ENCODE measurements at places on chromosomes 6 and 20.
A peak's percentile ranks its signal among the peaks of the same experiment; 100 is the strongest.

DNA sequence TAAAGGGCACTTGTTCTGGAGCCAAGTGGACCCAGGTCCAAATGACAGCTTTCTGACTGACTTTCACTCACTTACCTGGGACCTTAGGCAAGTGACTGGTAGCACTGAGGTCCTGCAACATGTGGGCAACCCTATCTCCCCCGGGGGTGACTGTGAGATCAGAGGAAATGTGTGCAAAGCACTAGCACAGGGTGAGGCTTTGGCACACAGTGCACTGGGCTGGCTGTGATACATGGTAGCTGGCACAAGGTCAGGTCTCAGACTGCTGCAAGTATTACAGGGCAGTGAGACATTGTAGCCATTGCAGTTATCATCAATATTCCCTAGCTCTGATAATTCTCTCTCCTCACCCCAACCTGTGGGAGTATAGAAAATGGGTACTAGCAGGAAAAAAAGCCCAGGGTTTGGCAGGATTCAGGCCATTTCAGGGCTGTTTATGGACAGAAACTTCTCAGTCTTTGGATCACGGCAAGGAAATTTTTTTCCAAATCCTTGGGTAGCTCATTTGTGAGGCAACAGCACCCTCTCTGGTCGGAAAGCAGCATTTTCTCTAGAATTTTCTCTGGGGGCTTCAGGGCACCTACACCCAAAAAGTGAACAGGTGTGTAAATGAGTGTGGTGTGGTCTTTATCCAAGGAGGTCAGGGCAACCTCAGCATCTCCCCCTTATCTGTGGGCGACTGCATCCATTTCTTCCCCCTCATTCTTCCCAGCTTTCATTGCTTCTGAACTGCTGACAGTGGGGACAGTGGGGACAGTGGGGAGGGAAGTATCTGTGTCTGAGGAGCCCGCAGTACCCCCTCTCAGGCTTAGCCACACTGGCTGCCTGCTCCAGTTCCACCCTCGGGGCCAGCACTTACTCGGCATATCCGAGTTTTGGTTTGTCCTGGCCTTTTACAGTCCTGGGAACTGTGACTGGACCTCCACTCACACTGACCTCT lies 148.7 kb upstream of the PHACTR3 start:
- DNase-seq = peak; percentile 42

DNA sequence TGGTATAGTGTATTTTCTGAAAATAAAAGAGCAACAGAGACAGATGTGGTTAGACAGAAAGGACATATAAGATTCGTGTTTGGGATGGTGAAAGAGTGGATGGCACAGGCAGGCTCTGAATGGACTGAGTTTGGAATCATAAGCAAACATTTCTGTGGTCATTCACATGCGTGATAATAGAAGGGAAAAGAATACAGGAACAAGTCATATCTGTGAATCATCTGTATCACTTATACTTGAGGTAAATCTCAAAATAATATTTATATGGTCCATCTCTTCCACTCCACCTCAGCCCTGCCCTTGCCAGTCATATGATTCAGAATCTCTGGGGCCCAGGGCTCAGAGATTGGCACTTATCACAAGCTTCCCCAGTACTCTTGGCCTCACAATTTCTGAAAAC lies 535.1 kb downstream of the BCKDHB start:
- no peak for DNase-seq

DNA sequence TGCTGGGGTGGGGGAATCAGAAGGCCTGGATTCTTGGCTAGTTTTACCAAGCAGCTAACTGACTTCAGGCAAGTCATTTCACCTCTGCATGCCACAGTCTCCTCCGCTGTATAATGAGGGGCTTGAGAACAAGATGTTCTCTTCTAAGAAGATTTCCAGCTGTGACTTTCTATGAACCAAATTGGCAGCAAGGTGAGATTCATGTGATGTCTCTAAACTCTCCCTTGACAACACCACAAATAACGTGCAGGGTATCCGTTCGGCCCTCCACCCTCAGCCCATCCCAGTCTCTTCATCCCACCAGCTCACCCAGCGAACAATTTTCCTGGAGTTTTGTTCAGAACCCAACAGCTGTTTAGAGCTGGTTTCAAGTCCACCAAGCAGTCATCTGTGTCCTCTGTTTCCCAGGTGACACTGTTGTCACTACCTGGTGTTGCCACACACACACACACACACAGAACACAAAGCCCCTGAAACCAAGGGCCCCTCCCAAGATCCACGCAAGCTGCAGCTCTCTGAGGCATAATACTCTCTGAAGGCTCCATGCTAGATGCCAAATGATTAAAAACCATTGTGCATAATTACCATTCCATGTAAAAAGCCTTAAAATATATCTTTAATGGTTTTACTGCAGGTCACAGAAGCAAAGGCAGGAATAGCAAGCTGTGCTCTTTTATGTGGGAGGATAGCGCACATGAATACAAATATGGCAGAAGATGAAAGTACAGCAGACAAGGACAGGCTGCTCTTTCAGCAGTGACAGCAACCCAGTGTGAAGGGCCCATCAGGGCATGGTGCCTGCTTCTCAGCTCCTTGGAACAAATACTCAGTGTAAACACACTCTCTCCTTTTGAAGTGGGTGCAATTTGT lies 48.2 kb downstream of the ARHGAP18 start:
- DNase-seq = no peak

GRCh38 chr6:722077-722524 lies 29.2 kb upstream of the EXOC2 start:
- DNase-seq = peak; percentile 77

DNA sequence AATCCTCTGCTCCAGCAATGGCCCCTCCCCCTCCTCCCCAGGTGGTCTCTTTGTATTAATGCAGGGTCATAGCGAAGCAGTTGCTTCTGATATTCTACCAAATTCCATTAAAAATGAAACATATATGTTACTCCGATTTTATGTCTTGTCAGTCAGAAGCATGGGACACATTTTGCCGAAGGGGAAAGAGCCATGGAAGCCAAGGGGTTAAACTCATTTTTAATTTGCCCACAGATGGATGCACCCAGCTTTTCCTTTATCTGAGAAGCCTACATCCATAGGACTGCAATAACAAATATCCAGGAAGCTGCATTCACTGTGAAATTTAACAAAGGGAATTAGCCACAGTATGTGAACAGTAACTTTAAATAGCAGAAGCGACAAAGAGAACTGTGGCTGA lies 688.2 kb downstream of the QKI start:
- no peak for DNase-seq

- DNase-seq = peak; percentile 11
Measured at GRCh38 chr6:15969236-15969778, 159.6 kb upstream of the MYLIP start.

DNA sequence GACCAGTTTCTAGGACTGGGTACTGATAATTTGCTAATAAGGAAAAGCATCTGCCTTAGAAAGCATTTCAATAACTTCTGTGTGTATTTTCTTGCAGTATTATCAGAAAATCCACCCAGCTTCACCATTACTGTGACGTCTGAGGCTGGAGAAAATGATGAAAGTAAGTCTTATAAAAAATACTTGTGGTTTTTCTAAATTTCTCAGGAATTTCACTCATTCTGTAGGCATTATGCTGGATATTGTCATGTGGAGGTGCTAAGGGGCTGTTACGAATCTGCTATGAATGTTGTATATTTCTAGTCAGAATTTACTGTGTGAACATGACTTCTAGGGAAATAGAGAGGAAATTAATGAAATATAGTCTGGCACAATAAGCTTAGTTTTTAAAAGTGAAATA lies 8.9 kb downstream of the RWDD1 start:
- peak; percentile 77 for DNase-seq

DNA sequence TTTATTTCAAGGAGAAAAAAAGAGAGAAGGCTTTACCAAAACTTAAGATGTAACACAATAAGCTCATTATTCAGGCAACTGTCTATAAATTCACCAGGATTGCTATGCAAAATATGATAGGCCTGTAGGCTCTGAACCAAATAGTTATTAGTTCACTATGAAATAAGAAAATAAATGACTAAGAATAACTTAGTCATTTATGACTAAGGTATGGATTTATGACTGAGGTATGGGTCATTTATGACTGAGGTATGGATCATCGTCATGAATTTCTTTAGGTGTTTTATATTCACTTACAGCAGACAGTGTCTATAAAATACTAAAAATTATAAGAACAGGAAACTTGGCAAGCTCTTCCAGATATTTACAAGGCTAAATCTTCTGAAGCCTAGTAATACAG lies 52.1 kb upstream of the SNX9 start:
- peak; percentile 78 for DNase-seq

GRCh38 chr20:38798266-38798665 lies 7.2 kb upstream of the PPP1R16B start:
- no peak for DNase-seq

- no peak for DNase-seq
Measured at GRCh38 chr6:72061286-72061685, 174.9 kb downstream of the RIMS1 start.

- DNase-seq = peak; percentile 87
Measured at GRCh38 chr20:43583982-43584432, 6.7 kb upstream of the IFT52 start.

GRCh38 chr6:138227316-138227781 lies 9.1 kb upstream of the PBOV1 start:
- DNase-seq = no peak

DNA sequence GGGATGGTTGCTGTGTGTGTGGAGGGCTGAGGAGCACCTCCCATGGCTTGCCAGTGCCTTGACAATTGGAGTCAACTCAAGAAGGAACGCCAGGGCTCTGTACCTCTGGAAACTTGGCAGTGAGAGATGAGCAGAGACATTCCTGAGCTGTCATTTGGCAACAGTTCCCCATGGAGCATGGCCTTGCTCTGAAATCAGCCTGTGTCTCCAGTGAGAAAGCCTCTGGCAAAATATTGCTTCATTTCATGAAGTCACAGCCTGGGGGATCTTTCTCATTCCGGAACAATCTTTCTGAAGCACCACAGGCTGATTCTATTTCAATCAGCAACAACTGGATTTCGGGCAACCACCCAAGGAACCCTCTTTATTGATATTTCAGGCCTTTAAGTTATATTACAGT lies 52.2 kb upstream of the FNDC1 start:
- peak; percentile 11 for DNase-seq

GRCh38 chr6:16288163-16288562 lies 49.8 kb downstream of the GMPR start:
- DNase-seq = no peak

- no peak for DNase-seq
Measured at GRCh38 chr6:49633541-49633940, 3.1 kb downstream of the RHAG start.

- no peak for DNase-seq
Measured at GRCh38 chr6:122797537-122797936, 8.5 kb downstream of the SMPDL3A start.

- no peak for DNase-seq
Measured at GRCh38 chr6:158808941-158809678, 10.1 kb downstream of the EZR start.

DNA sequence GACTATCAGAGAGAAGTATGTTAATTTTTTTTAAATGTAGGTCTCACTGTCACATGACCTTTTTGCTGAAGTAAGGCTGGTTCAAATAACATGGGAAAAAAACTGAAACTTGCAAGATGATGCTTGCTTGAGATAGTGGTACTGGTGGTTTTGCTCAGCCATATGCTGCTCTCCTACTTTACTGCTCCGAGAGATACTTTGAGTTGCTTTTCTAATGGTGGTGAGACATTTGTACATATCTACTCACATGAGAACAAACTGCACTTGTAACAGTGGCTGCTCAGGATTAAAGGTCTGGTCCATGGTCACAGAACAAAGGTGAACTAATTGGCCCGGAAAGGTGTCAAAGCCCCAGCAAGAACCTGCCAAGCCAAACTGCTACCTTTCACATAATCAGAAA lies 106.2 kb upstream of the BEND3 start:
- DNase-seq = no peak

GRCh38 chr6:149761438-149761837 lies 11.9 kb downstream of the PCMT1 start:
- DNase-seq = no peak

DNA sequence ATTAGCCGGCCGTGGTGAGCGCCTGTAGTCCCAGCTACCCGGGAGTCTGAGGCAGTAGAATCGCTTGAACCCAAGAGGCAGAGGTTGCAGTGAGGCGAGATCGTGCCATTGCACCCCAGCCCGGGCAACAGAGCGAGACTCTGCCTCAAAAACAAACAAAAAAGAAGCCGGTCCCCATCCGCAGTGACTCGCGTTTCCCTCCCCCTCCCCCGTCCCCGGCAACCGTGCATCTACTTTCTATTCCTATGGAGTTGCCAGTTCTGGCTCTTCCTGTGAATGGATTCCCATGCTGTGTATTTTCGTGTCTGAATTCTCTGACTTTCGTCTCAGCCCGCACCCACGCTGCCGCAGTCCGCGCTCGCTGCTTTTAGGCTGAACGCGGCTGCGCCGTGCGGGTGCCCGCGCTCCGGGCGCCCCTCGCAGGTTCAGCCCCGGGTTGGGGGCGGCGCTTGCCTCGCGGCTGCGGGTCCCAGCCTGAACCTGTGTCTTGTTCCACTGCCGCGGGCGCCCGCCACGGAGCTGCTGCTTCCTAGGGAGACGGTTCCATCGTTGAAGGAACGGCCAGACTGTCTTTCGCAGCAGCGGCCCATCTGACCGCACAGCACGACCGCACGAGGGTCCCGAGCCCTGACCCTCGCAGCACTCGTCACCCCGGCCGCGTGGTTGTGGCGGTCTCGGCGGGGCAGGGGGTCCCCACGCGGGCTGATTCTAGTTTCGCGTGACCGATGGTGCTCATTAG lies 1.1 kb upstream of the MRGBP start:
- DNase-seq = peak; percentile 45

GRCh38 chr6:71238351-71238750 lies 50.3 kb upstream of the OGFRL1 start:
- DNase-seq = peak; percentile 65

- DNase-seq = no peak
Measured at GRCh38 chr6:110617057-110617456, 140.6 kb upstream of the SLC22A16 start.

GRCh38 chr6:146364816-146365594 lies 178.6 kb upstream of the RAB32 start:
- peak; percentile 7 for DNase-seq

GRCh38 chr6:122790028-122790422 lies 967 bp downstream of the SMPDL3A start:
- no peak for DNase-seq

- no peak for DNase-seq
Measured at GRCh38 chr6:26161322-26161721, 74.1 kb downstream of the HFE start.

DNA sequence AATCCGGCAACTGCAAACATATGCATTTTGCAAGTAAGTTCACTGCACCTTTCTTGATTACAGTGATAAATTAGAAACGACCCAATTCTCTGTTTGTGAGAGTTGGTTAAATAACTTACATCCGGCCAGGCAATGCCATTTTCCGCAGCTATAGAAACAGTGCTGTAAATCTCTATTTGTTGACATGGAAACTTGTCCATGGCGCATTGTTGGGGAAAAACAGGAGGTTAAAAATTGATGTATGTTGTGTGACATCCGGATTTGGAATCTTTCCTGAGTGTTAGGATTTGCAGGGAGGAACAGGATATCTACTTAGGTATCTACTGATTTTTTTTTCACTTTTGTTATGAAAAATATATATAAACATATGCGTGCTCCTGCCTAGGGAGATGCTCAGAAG lies 66.5 kb downstream of the DLGAP4 start:
- DNase-seq = no peak

GRCh38 chr20:49381558-49382493 lies 100.6 kb downstream of the KCNB1 start:
- DNase-seq = peak; percentile 50

All from fibroblast of skin of right quadriceps (primary cell).